ENCODE measurements at places on chromosomes 4 and X.

GRCh38 chrX:116435597-116435996 is 809 bp upstream of the SLC6A14 start:
- no peak for DNase-seq

GRCh38 chrX:22159071-22159470 is 113.6 kb upstream of the CBLL2 start:
- DNase-seq, result peak; percentile 6

- DNase-seq, result no peak
These were observed 179.6 kb upstream of the NOCT start for GRCh38 chr4:138835832-138836533.

GRCh38 chr4:41458689-41459088 is 79.3 kb upstream of the LIMCH1 start:
- DNase-seq, result no peak

- DNase-seq, result no peak
These were observed 60.6 kb upstream of the AFAP1 start for GRCh38 chr4:8000247-8000646.

- DNase-seq, result peak; percentile 35
These were observed 76.0 kb upstream of the AP1S2 start for GRCh38 chrX:15930585-15930984.

DNA sequence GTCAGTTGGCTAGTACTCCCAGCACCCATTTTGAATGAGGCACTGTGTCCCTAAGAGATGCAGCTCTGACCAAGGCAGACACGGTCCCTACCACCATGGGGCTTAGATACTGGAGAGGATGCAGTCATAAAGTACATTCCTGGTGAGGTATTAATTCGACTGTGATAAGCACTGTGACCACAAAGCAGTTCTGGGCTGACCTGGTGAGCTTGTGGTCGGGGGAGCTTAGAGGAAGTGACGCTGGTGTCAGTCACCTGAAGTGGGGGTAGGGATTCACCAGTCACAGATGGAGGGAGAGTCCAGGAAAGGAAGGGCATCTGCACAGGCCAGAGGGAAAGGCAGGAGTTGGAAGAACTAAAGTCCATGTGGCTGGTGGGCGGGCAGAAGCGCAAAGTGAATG is 15.8 kb upstream of the CLTRN start:
- DNase-seq, result peak; percentile 57

DNA sequence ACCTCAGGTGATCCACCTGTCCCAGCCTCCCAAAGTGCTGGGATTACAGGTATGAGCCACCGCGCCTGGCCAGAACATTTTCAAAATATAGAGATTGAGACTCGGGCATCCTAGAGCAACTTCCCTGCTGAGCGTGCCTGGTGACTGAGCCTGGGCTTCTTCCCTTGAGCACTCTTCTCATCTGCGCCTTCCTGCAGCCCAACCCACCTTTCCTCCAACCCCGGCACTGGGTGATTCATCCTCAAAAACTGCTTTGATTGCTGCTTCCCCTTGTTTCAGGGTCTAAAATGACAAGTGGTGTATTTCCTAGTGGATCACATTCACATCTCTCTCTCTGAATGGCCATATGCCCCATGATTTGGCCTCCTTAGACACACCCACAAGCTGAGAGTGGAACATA is 37.8 kb downstream of the PHKA2 start:
- DNase-seq, result no peak

DNA sequence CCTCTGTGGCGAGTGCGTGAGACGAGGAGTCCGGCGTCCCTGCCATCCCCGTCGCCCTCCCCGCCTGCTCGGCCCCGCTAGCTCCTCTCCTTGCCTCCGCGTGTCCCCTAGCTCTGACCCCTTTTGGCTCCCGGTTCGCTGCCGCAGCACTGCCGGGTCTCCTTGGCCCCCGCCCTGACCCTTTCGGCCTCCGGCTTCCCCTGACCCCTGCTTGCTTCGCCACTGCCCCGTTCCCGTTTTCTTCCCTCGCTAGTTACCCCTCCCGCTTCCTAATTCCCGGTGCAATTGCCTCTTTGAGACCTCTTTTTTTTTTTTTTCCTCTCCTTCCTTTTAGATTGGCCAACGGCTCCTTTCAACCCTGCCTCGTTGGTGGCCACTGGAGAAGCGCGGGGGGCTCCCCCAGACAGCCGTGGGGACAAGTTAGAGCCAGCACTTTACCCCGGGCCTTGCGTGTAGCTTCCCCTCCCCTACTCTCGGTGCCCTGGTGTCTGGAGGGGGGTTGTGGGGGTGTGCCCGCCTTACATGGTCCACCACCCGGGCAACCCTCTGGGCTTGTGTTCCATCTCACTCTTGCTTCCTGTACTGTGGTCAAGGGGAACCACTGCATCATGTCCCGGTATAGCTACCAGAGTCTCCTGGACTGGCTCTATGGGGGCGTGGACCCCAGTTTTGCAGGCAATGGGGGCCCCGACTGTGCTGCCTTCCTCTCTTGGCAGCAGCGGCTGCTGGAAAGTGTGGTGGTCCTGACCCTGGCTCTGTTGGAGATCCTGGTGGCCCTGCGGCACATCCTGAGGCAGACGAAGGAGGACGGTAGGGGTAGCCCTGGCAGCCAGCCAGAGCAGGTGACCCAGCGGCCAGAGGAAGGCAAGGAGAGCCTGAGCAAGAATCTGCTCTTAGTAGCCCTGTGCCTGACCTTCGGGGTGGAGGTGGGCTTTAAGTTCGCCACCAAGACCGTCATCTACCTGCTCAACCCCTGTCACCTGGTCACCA is 548 bp downstream of the TMEM164 start:
- peak; percentile 23 for DNase-seq

DNA sequence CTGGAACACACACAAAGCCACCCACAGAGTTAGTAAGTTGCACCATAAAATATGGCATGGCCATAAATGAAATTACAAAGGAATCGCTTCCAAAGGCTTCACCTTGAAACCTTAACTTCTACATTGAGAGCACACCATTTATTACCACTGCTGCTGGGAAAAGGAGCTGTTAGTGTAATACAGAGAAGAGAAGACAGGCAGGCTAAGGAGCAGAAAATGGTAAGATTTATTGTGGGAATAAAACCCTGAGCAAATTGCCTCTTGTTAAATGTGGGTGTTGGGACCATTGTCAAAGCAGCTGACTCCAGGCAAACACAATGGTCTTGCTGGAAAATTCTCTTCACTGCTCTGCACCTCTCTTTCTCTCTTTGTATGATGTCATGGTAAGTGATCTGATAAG is 79.2 kb upstream of the NHS start:
- no peak for DNase-seq

- DNase-seq, result peak; percentile 10
These were observed 87.5 kb downstream of the PPP3CA start for GRCh38 chr4:101259876-101260275.

- DNase-seq, result peak; percentile 9
These were observed 641.3 kb downstream of the RPA4 start for GRCh38 chrX:97524997-97525396.

DNA sequence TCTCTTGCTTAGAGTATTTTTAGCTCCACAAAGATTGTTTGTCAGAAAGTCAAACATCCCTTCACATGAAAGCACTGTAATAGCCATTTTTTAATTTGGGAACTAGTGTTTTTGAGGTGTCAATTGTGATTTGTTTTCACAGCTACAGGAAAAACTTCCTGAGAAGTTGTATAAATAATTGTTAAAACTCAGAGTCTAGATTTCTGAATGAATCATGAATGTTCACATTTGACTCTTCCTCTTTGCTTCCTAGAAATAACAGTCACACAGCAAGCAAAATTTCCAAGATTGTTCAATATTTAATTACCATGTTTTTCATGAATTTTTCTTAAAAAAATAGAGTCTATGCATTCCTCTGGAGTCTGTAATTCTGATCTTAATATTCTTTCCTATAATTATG is 156.9 kb upstream of the SLC7A11 start:
- DNase-seq, result no peak

DNA sequence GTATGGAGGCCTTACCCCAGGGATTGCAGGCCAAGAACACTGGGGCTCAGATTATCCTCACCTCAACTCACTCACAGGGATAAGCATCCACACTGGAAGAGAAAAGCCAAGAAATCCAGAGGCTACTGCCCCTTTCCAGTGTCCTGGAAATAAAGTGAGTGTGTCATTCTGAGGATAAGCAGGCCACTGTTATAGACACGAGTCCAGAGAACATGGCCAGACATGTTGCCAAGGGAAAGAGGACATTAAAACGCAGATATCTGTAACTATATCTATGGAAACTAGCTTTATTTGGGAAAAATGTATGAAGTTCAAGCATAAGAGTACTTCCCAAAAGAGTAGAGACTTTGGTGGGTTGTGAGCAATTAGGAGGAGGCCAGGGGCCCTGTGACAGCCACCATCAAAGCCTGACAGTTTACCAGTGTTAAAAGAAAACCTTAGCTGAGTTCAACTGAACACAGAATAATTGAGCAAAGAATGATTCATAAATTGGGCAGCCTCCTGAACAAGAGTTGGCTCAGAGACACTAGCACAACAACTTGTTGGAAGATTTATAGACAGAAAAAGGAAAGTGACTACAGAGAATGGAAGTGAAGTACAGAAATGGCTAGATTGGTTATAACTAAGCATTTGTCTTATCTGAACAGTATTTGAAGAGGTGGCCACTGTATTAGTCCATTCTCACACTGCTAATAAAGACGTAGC is 1222.2 kb downstream of the STIM2 start:
- no peak for DNase-seq

GRCh38 chr4:74920704-74921103 is 12.2 kb upstream of the PARM1 start:
- DNase-seq, result no peak

DNA sequence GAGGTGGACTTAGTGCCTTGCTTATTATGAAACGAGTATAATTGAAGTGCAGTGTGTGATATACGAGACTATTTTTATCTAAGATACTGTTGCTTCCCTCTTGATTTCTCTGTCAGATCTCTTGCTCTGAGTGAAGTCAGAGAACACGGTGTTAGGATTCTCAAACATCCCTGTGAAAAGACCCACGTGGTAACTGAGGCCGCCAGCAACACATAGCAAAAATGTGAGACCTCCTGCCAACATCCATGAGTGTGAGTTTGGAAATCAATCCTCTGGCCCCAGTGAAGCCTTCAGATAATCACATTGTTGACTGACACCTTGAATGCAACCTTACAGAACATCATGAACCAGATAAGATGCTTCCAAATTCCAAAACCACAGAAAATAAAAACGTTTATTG is 954.4 kb downstream of the FAT4 start:
- DNase-seq, result no peak

- peak; percentile 40 for DNase-seq
These were observed at the start of gene STARD8 for GRCh38 chrX:68647156-68647957. STARD8 (plus strand) TSS chrX:68647666; CDS start chrX:68647883, 217 bp downstream.

- peak; percentile 70 for DNase-seq
These were observed 60.6 kb upstream of the FAT4 start for GRCh38 chr4:125254106-125254505.

DNA sequence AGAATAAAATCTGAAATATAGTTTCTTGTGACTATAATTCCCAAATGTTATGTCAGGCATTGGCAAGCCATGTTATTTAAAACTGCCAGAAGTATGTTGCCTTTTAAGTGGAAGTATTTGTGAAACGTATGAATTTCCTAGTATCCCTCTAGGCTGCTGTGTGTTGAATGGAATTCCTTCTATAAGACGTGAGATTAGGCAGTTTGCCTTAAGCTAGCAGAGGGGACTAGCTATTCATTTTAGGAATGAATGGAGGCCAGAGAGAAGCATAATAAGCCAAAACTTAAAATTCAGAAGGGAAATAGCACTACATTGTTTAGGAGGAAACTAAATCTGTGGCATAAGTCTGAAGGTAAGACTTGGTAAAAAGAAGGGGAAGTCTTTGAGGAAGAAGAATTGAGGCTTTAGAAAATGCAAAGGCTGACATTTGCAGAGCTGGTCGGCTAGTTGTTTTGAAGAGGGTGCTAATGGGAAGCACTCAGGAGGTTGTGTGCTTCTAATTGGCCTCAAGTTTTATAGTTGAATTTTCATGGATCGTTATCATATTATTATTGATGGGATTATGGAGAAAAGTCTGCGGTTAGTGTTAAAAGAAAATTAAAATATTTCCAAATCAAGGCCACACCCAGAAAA is 57.1 kb downstream of the TMEM131L start:
- no peak for DNase-seq

GRCh38 chrX:18119856-18120255 is 100.8 kb downstream of the BEND2 start:
- DNase-seq, result no peak

DNA sequence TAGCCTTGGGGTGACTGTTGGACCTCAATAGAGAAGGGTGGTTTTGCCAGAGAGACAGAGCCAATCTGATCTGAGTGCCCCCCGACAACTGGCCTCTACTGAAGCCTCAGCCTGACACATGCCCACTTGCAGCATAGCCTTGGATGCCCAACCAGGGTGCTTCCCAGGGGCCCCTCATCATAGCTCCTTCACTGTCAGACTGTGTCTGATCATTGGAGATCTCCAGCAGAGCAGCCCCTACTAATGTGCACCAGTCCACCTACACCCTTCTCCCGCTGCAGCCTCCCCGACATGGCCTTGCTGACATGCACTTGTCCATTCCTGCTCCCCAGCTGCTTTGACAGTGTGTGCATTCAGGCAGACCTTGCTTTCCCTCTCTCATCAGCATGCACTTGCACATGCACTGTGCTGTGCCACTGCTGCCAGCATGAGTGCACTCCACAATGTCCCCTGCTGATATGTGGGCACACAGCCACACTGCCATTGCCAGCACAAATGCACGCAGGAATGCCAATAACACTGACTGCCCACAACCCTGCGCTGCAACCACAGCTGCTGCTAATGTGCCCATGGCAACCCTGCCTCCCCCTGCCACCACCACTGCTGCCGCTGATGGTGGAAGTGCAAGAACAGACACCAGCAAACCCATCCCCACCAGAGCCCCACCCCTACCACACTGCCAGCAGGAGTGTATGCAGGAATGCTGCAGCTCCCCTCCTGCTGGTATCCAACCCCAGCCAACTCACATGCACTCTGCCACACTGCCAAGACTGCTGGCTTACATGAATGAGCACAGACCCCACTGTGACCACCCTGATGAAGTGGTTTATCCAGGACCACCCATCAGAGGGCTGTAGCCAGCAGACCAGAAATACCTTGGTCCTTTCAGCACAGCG is 68.1 kb upstream of the ZMAT1 start:
- no peak for DNase-seq

GRCh38 chr4:150381609-150382008 is 200.3 kb upstream of the MAB21L2 start:
- DNase-seq, result no peak

- DNase-seq, result no peak
These were observed 43.0 kb downstream of the BANK1 start for GRCh38 chr4:101833480-101833879.

DNA sequence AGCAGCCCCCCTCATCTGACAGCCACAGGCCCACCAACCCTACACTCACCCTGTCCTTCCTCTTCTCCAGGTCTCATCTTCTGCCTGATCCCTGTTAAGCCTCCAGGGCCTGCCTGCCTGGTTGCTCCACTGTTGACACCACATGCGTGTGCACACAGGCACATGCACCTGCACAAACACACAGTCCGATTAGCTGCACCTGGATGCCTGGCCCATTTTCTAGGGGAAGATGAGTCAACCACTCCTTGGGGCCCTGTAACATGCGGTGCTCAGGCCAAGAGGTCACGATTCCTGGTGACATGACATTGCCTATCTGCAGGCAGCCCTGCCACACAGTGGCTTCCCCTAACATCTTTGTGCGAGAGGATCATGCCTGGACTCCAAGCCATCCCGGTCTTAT is 498.4 kb downstream of the BCOR start:
- DNase-seq, result no peak

All from HCEC 1CT (cell line).